Brain pericyte (primary cell): ENCODE measurements at places on chromosomes 5 and 9.

DNA sequence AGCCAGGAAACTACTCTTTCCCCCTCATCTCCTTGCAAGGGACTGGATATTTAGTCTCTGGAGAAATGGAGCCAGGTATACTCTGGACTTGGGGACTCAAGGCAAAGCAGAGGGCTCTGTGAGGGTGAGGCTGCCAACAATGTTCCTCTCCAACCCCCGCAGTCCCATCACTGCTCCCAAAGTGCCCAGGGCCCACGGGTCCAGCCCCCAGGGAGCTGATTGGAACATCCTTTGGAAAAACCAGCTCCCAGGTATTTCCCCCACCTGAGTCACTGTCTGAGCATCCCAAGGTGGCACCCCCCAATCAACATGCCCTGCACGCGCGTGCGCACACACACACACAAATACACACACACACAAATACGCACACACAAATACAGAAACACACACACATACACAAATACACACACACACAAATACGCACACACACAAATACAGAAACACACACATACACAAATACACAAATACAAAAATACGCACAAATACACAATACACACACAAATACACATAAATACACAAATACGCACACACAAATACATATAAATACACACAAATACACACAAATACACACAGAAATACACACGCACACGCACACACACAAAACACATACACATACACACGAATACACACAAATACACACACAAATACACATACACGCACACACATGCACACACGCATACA is 137.4 kb downstream of the DAB2IP start:
- DNase-seq: no peak

- no peak for DNase-seq
Observed at GRCh38 chr5:141039061-141039460, 12.1 kb upstream of the PCDHB1 start.

- no peak for DNase-seq
Observed at GRCh38 chr5:149364719-149365118, 6.9 kb downstream of the PCYOX1L start.

- no peak for DNase-seq
Observed at GRCh38 chr9:10753474-10753873, 140.7 kb upstream of the PTPRD start.

- no peak for DNase-seq
Observed at GRCh38 chr5:142857405-142857804, 87.2 kb downstream of the ARHGAP26 start.

DNA sequence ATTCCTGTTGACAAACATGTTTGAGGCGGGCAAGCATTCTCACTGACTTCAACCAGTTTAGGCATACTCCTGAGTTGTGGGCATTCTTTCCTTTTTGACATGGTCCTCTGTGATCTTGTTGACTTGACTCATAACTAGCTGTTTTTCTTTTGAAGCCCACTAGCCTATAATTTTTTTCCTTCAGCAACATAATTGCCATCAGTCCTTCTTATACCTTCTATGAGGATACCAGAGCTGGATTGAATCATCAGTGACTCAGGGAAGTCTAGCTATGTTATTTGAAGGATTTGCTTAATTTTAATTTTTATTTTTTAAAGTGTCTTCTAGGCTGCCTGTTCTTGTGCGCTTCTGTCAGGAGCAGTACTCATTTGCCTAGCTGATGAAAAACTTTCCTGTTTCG is 259.5 kb downstream of the NR3C1 start:
- DNase-seq: no peak

GRCh38 chr9:37061768-37062167 is 27.7 kb upstream of the PAX5 start:
- DNase-seq: no peak

GRCh38 chr5:173495225-173495904 is 121.1 kb downstream of the BOD1 start:
- no peak for DNase-seq

GRCh38 chr5:37837414-37838032 is 2.3 kb downstream of the GDNF start:
- no peak for DNase-seq
